ENCODE measurements at places on chromosomes 7 and 10. TPM values are rescaled to one million over a fixed set of nuclear protein-coding genes. Genes with fewer than 3 reads are reported as not detected.

Gene TMEM236
- 0.05 TPM for total RNA-seq

Gene CTAGE15
- total RNA-seq = not detected

Gene SORCS3
- not detected for total RNA-seq

Gene ENTPD7
- total RNA-seq = 11.5 TPM

Gene TMEM176A
- total RNA-seq = 0.09 TPM

Gene TMEM270
- 0.21 TPM for total RNA-seq

Gene CEP55
- total RNA-seq = 73.3 TPM

Gene RBM28
- total RNA-seq = 53.9 TPM

Gene EGFR
- 94.9 TPM for total RNA-seq

Gene GIMAP4
- not detected for total RNA-seq

Gene PILRA
- total RNA-seq = 3.3 TPM

Gene LLCFC1
- not detected for total RNA-seq

Gene HOXA13
- total RNA-seq = 2.8 TPM

Gene MINDY4
- total RNA-seq = 2.4 TPM

Gene PHKG1
- 0.49 TPM for total RNA-seq

Gene AKR1C3
- total RNA-seq = 1,052 TPM

Gene HGF
- not detected for total RNA-seq

Gene EPHB6
- total RNA-seq = 0.20 TPM

Gene MXI1
- total RNA-seq = 7.2 TPM

Gene MGAM2
- total RNA-seq = not detected

Gene CUZD1
- total RNA-seq = 1.0 TPM

Gene FZD1
- 2.6 TPM for total RNA-seq

Gene KIAA1217
- 1.0 TPM for total RNA-seq

Gene AKR1C8
- 0.07 TPM for total RNA-seq

Gene FAM180A
- total RNA-seq = 0.05 TPM

Gene LIPF
- not detected for total RNA-seq

Gene MLXIPL
- 1.4 TPM for total RNA-seq

Gene GHRHR
- total RNA-seq = not detected

Gene MYL10
- total RNA-seq = not detected

Gene SHTN1
- 26.4 TPM for total RNA-seq

Gene SORBS1
- 0.38 TPM for total RNA-seq

Gene FOXI2
- not detected for total RNA-seq

Gene INMT
- not detected for total RNA-seq

Gene EXOC6
- 19.3 TPM for total RNA-seq

Gene GBX1
- total RNA-seq = 0.09 TPM

Gene TLX1
- total RNA-seq = not detected

Gene MRLN
- total RNA-seq = not detected

Gene IDI2
- total RNA-seq = not detected

Gene MAD1L1
- 28.6 TPM for total RNA-seq

Gene SRRM3
- 9.5 TPM for total RNA-seq

Gene STEAP2
- 4.9 TPM for total RNA-seq

Gene ZNF804B
- not detected for total RNA-seq

Gene WDR86
- total RNA-seq = 0.26 TPM

Gene TMEM273
- total RNA-seq = not detected
